ENCODE measurements at places on chromosomes 7 and 10. TPM values are rescaled to one million over a fixed set of nuclear protein-coding genes. Genes with fewer than 3 reads are reported as not detected.

DNA sequence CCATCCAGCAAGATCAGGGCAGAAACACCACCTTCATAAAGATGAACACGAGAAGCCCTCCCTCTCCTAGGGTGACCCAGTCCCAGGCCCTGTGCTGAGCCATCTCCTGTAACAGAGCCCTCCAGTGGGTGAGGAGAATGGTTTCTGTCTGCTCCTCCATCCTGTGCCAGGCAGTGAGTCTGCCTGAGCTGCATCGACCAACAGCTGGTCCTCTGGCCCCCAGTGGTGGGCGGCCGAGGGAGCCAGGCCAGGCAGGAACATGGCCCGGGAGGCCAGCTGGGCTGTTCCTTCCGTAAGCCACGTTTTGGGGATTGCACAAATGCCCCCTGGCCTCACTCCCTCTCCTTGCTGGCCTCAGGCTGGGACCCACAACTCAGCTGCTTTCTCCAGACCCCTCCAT, 73.5 kb downstream of the GRB10 start:
- DNase-seq, result no peak

DNA sequence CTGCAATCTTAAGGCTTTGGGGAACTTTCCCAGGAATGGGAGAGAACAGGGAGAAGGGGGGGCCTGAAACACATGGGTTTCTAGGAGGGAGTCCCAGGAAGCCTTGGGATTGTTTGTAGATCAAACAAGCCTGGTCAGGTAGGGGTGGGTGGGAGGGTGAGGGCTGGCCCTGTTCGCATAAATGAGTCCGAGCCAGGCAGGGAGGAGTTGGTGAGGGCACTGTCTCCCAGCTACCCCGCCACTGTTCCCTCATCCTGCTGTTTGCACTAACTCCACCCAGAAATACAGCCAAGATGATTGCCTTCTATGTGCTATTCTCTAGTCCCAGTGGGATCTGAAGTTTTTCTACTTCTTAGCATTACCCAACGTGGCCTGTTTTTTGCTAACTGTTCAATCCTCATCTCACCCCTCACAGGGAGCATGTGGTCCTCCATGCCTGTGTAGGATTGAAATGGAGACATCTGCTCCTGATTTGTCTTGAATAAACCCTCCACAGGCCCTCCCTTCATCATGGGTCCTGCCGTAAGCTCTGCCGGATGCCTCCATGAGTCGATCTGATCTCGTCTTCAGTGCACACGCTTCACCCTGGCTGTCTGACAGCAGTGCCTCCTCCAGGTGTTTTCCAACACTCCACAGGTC, 257.0 kb downstream of the COBL start:
- no peak for DNase-seq

DNA sequence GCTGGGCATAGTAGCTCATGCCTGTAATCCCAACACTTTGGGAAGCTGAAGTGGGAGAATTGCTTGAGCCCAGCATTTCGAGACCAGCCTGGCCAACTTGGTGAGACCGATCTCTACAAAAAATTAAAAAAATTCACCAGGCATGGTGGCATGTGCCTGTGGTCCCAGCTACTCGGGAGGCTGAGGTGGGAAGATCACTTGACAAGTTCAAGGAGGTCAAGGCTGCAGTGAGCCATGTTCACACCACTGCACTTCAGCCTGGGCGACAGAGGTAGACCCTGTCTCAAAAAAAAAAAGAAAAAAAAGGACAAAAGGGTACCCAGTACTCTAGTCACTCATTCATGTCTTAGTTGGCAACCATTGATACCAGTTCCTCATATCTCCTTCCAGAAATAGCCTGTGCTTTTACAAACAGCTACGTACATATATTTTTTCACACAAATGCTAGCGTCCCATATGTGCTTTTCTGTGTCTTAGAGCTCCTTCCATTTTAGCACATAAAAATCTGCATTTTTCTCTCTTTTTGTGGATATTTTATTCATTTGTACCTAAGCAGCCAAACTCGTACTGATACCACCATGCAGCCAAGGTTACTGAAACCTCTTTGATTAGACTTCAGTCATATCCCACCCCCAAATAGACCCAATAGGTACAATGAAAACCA, 5.5 kb downstream of the ABCC2 start:
- no peak for DNase-seq

The PLXDC2 gene
- total RNA-seq, result 0.22 TPM

DNA sequence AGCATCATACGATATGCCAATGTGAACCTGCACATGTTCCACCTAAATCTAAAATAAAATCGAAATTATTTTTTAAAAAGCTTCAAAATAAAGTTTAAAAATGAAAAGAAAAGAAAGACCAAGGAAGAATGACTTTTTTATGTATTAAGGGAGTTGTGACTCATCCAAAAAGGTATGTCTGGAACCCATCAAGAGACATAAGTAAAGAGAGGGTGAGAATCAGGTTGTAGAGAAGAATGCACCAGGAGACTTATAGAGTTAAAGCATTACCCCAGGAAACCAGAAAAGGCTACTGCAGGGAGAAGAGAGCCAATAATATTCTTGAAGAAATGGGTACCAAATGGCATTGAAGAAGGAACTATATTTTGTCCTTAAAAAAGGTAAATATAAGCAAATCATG, 69.8 kb downstream of the CTTNBP2 start:
- DNase-seq, result no peak

- no peak for DNase-seq
These were observed 1.8 kb downstream of the IMPDH1 start for GRCh38 chr7:128407751-128408708.

GRCh38 chr7:1533255-1533546, 2.7 kb downstream of the MAFK start:
- no peak for DNase-seq
